Epithelial cell of alveolus of lung (primary cell): ENCODE measurements at places on chromosomes 5 and 9. TPM values are rescaled to one million over a fixed set of nuclear protein-coding genes. Genes with fewer than 3 reads are reported as not detected.

KIF24 gene
- 2.1 and 2.5 TPM in 2 replicates for total RNA-seq

PHF24 gene
- 0.40 TPM in 1 of 2 replicates, not detected in the other for total RNA-seq

CCNI2 gene
- total RNA-seq, result under 0.01 TPM in 1 of 2 replicates, not detected in the other

TRIM7 gene
- 2.5 and 3.8 TPM in 2 replicates for total RNA-seq

SLC44A1 gene
- 23.4 and 26.2 TPM in 2 replicates for total RNA-seq

PCDHA3 gene
- total RNA-seq, result under 0.01 TPM in 1 of 2 replicates, not detected in the other

WHRN gene
- 0.78 and 2.2 TPM in 2 replicates for total RNA-seq

SH3GL2 gene
- 0.52 TPM in 1 of 2 replicates, not detected in the other for total RNA-seq

CDKN2B gene
- 1.2 and 42.5 TPM in 2 replicates for total RNA-seq

ISL1 gene
- not detected in 2 replicates for total RNA-seq

PNPLA7 gene
- total RNA-seq, result 0.13 and 0.32 TPM in 2 replicates
